ENCODE measurements at places on chromosomes 3 and 15.

- no peak for DNase-seq
Observed at GRCh38 chr3:182585532-182586150, 207.7 kb upstream of the ATP11B start.

GRCh38 chr3:36381311-36381956 is 1.1 kb downstream of the STAC start:
- no peak for DNase-seq

- DNase-seq, result no peak
Observed at GRCh38 chr3:55687526-55687925, 200.4 kb upstream of the WNT5A start.

GRCh38 chr15:89690276-89691218 is at the start of the genes PEX11A and WDR93:
TSS of gene PEX11A (minus strand) at chr15:89690754. CDS start at chr15:89690632, 122 bp downstream.
TSS of gene WDR93 (plus strand) at chr15:89690811. CDS start at chr15:89701747, 10,936 bp downstream.
- DNase-seq, result peak; percentile 66

DNA sequence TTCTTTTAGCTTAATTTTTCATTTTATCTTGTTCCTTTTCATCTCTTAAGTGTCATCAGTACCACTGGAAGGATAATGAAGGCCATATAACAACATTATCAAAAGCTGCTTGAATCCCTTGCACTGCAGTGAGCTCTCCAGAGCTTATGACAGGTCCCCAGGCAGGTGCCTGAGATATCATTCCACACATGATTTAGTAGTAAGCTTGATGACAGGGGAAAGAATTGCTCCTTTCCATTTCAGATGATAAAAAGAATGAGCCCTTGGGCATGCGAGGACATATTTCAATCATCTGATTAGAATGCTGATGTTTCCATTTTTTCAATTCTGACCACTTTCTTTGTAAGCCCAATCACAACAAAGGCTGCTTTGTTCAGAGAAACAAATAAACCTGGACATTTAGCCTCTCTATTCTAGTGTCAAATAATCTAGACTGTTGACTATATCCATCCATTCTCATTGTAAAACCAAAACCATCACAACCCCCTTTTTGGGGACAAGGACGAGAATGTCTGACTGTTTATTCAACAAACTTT is 567.8 kb downstream of the IGSF11 start:
- no peak for DNase-seq

DNA sequence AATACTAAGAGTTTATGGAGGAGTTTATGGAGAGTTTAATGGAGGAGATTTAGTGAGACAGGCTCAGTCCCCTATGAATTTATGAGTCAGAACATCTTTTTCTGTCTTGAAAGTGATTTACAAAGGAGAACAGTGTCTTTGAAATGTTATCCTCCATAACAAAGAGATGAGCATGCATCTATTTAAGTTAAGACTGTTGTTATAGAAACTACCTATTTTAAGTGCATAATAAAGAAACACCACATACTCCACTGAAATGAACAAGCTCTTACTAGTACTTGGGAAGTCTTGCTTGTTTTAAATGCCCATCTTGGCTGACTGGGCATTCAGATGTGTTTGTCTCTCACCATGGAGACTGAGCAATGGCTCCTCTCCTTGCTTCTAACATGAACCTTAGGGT is 118.7 kb upstream of the ACP3 start:
- no peak for DNase-seq

DNA sequence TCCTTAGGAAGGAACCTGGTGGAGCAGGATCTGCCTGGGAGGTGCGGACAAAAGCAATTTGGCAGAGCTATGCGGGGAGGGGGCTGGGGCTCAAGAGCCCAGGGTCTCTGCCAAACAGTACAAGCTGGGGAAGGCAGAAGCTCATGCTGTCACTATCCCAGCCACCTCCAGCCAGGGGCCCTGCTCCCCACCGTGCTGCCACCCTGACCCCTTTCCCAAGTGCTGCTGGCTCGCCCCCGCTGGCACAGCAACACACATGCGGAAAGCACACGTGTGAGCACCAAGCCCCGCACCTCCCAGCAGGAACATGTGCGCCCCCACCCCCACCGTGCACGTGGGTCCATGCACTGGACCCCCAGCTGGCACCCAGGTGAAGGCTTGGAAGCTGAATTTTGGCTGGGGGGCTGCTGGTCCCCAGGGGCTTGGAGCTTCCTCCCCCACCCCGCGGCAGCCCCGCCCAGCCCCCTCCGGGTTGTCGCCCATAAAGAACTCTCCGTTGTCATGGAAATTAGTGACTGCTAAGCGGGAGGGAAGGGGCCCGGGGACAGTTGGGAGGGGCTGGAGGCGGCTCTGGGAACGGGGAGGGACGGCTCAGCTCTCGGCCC is 742 bp downstream of the CAMKV start:
- no peak for DNase-seq

- DNase-seq, result peak; percentile 75
Observed at GRCh38 chr15:64883100-64883581, 28.6 kb upstream of the ANKDD1A start.

DNA sequence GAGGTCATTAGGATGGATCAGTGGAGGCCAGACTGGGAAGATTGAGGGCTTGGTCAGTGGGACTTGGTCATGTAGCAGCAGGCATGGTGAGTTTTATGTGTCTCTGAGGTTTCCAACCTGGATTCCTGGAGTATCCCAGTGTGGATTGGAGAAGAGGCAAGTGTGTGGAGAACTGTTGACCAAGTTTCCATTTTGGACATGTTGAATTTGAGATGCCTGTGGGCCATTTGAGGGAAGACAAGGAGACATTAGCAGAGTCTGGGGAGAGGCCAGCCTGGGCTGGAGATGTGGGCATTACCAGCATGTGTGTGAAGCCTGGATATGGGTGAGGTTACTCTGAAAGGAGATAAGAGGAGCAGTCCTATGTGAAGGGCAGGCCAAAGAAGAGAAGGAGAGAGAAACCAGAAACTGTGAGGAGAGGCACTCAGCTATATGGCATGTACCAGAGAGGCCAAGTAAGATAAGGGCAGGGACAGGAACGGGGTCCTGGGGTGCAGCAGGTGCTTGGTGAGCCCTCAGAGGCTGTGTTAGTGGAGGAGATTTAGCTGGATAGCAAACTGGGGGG is 4.3 kb downstream of the SLC25A38 start:
- no peak for DNase-seq

- no peak for DNase-seq
Observed at GRCh38 chr3:144351011-144351410, 379.4 kb downstream of the DIPK2A start.

- DNase-seq, result no peak
Observed at GRCh38 chr3:122668930-122669730, 11.5 kb upstream of the PARP14 start.

DNA sequence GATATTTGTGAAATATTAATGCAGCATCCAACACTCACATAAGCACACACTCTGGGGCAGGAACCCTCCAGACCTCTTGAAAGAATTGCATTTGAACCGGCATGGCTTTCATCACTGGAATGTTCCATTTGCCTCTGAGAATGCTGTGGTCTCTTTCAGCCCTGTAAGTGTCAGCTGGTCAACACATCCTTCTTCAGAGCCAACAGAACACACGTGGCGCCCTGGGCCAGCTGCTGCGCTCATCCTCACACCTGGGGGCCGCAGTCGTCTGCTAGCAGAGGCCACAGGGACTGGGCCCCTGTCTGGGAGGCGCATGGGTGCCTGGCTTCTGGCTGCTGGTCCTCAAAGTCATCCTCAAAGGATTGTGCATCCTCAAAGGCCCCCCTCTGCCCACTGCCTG is 71.4 kb upstream of the HERC1 start:
- DNase-seq, result no peak

GRCh38 chr3:89059211-89059925 is 48.1 kb upstream of the EPHA3 start:
- no peak for DNase-seq

- DNase-seq, result no peak
Observed at GRCh38 chr3:73789825-73790444, 165.2 kb upstream of the PDZRN3 start.

GRCh38 chr15:66004618-66005262 is 135.4 kb downstream of the RAB11A start:
- DNase-seq, result no peak

GRCh38 chr3:130014526-130014925 is 40.0 kb downstream of the TRH start:
- no peak for DNase-seq

Data from CD4-positive, alpha-beta T cell (primary cell).